Caudate nucleus (tissue), 63 donors: ENCODE measurements at places on chromosomes 7 and 10.

GRCh38 chr10:114955984-114956383 is 18.0 kb downstream of the TRUB1 start:
- no peak for DNase-seq

GRCh38 chr10:22335173-22335933 is 9.9 kb upstream of the SPAG6 start:
- DNase-seq = no peak

- no peak for DNase-seq
These were observed 166.8 kb upstream of the ASAH2 start for GRCh38 chr10:50417886-50418830.

GRCh38 chr10:110695539-110695886 is 51.4 kb downstream of the RBM20 start:
- DNase-seq = no peak

DNA sequence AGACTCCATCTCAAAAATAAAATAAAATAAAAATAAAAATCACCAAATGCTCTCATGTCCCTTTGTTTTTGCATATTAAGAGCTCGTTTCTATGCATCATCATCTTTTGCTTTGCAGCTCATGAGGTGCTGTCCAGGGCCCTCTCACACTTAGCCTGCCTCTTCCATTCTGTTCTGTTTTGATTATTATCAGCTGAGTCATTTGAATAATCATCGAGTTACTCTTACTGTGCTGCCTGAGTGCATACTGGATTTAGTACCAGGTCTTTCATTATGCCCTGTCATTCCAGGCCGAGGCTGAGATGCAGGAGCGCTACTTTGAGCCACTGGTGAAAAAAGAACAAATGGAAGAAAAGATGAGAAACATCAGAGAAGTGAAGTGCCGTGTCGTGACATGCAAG is 33.0 kb downstream of the UCMA start:
- no peak for DNase-seq

- DNase-seq = no peak
These were observed 129.2 kb upstream of the CDCA7L start for GRCh38 chr7:22074897-22075296.

- DNase-seq = no peak
These were observed 50.6 kb upstream of the STEAP4 start for GRCh38 chr7:88357294-88357693.

- DNase-seq = no peak
These were observed 868.1 kb upstream of the AUTS2 start for GRCh38 chr7:68730194-68730593.

DNA sequence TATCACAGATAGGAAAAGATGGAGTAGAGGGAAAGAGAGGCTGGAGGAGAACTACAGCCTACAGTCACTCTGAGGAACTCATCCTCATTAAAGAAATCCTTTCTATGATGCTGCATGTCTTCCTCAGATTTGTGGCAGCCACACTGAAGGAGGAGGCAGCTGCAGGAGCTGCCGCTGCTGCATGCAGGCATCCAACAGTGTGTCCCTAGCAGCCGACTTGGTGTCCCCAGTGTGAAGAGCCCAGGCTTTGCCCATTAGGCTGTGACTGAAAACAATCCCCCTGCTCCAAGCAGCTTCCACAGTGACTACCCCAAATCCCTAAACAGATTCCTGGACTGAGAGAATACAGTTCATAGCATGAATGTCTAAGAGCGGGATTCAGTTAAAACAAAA is 23.1 kb downstream of the SKIDA1 start:
- DNase-seq = no peak

GRCh38 chr7:45114926-45115325 is 3.4 kb upstream of the TBRG4 start:
- DNase-seq = no peak

GRCh38 chr10:60573336-60573735 is 183.7 kb upstream of the ANK3 start:
- DNase-seq = no peak

DNA sequence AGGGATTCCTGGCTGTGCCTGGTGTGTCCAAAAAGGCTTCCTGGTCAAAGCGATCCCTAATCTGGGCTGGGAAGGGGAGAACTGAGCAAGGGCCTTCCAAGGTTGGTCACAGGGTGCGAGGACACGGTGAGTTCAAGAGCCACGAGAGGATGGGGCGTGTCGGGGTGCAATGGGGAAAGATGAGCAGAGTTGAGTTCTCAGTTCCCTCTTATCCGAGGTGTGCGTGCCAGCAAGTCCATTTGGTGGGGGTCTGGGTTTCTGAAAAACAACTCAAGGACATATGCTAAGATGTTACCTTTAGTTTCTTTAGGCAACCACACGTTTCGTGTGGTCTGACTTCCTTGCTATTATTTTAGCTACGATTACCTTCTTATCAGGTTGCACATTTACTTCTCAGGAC is 1.3 kb downstream of the ZNF775 start:
- no peak for DNase-seq

DNA sequence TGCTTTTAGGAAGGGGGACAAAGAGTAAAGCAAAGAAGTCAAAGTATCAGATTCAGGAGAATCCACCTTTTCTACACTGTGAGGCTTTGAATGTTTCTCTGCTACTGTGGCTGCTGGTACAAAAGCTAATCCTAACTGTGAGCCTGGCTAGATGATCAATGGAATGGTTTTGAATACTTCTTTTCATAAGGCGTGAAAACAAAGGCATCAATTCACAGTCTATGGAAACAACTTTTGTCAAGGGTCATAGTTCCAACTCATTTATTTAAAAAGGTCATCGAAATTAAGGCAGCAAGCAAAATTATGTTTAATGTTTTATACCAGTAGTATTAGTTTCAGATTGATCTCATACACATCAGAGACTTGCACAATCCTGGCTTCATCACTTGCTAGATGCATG is 118.1 kb downstream of the CTTNBP2 start:
- no peak for DNase-seq

DNA sequence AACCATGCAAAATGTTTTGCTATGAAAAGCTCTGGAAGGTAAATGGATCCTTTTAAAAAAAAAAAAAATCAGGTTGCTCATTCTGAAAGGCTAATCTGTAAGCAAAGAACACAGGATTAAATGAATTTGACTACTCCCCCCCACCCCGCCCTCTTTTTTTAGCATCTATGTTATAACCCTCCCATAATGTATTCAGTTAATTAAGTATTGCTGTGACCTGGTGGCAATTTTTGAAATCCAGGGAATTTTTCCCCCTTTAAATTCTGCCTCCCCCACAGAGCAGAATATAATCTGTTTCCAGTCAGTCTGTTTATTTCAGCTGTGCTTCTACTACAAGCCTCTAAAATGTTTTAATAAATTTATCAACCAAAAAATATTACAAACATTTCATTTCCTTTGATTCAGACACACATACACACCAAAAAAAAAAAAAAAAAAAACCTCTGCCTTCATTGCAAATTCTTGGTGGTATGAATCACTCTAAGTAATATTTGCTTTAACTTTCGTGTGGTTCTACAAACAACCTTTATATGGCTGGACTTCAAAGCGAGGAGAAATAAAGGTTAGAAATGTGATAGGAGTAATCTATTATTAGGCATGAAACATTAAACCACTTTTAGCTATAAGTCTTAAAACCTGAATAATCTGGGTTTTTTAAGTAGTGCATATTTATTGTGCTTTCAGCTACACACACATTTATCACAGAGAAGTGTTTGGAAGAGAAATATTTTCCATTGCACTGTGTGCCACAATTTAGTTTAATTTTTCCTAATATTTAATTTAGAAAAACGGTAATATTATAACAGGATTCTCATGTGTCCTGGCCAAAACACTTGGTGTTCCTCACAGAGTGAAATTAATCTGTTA is 64.4 kb upstream of the ARID5B start:
- no peak for DNase-seq

- DNase-seq = no peak
These were observed 240.7 kb upstream of the MBL2 start for GRCh38 chr10:53013201-53013810.
